ENCODE measurements at places on chromosomes 2 and 18. TPM values are rescaled to one million over a fixed set of nuclear protein-coding genes. Genes with fewer than 3 reads are reported as not detected.

Gene LRRTM4
- total RNA-seq, result 27.7 TPM

Gene NEU2
- not detected for total RNA-seq

Gene PROKR1
- 0.11 TPM for total RNA-seq

Gene RAB6C
- total RNA-seq, result 0.16 TPM

DNA sequence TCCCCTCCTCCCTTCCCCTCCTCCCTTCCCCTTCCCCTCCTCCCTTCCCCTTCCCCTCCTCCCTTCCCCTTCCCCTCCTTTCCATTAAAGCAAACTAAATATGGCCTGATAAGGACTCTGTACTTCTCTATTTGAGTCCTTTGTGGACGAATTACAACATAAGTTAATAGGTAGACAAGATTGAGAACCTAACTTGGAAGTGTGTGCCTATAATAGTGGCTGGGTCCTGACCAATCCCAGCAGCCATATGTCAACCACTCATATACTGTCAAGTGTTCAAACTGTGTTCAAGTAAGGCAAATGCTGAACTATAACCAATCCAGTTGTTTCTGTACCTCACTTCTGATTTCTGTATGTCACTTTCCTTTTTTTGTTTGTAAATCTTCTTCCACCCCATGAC is 97.1 kb upstream of the RBMS1 start:
- DNase-seq, result no peak

GRCh38 chr18:13480571-13481255 is 245.6 kb downstream of the FAM210A start:
- no peak for DNase-seq

GRCh38 chr2:10741139-10741538 is 19.7 kb downstream of the ATP6V1C2 start:
- DNase-seq, result no peak

- DNase-seq, result no peak
Observed at GRCh38 chr2:210753386-210753785, 197.0 kb downstream of the CPS1 start.

- no peak for DNase-seq
Observed at GRCh38 chr2:46657042-46657504, 177.7 kb downstream of the TMEM247 start.

DNA sequence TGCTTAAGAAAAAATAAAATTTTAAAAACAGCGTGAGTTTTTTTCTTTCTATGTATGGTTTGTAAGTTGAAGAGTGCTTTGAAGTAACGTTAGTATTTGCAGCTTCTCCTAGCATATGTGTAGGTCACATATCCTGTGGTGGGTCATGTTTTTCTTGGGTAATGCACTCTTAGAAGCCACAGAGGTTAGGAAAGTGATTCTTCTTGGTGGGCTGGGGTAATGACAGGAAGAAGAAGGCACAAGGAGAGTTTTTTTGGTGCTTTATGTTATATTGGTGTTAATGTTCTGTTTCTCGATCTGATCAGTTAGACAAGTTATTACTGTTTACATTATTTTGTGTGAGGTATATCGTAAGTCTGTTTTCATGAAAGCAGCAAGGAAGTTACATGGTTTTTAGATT is 109.0 kb downstream of the ICA1L start:
- no peak for DNase-seq

- no peak for DNase-seq
Observed at GRCh38 chr18:354471-354870, 86.6 kb upstream of the THOC1 start.

DNA sequence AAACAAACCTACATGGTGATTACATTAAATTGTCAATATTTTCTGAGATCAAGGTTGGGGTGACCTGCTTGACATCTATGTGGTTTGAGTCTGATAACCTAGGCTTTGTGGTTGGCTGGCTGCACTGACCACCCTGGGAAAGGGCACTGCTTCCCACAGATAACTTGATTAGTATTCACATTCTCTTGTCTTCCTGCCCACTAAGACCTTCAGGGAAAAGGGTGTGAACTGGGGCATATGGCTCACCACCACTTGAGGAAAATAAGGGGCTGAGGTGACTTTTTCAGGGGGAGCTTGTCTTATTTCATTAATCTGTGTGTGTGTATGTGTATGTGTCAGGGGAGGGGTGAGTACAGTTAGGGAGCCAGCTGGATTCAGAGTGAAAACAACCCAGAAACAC is 1.5 kb downstream of the SMYD1 start:
- no peak for DNase-seq

- DNase-seq, result no peak
Observed at GRCh38 chr18:51442012-51442411, 244.5 kb upstream of the MEX3C start.

- DNase-seq, result no peak
Observed at GRCh38 chr2:64787019-64787365, 133.3 kb upstream of the SERTAD2 start.

All from mesothelial cell of epicardium (in vitro differentiated cells).